ENCODE measurements at places on chromosomes 6 and 20. TPM values are rescaled to one million over a fixed set of nuclear protein-coding genes. Genes with fewer than 3 reads are reported as not detected.

DNA sequence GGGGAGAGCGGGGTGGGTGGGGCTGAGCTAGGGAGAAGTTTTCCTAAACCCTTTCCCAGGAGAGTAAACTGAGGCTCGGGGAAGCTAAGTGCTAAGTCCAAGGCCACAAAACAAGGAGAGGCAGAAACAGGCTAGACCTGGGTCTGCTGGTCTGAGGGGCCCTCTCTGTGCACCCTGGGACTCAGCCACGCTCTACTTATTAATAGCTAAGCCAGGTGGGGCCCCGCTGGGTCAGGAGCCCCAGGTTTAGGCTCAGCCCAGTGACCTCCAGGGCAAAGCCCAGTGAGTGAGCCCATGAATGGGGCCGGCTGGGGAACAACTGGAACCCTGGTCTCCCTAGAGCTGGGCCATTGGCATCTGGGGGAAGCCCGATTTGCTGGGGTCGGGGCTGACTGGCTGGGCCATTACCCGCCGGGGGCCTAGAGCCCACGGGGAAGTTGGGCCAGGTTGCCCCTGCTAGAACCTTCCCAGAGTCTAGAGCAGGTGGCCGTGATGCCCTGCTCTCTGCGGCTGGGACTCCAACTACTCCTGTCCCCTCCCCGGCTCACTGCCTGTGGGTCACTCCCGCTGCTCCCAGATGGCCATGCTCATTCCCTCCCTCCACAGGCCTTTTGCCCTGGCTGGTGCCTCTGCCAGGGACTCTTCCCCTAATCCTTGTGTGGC is 24.1 kb upstream of the NOL4L start:
- H3K27me3 ChIP-seq: peaks cover 30% of the 10 kb centered on the region
- no peak overlapping the region for H3K27ac ChIP-seq
- H3K4me3 ChIP-seq: no peak overlapping the region
- no peaks in the 10 kb centered on the region for H3K36me3 ChIP-seq
- H3K4me1 ChIP-seq: no peaks in the 10 kb centered on the region

DNA sequence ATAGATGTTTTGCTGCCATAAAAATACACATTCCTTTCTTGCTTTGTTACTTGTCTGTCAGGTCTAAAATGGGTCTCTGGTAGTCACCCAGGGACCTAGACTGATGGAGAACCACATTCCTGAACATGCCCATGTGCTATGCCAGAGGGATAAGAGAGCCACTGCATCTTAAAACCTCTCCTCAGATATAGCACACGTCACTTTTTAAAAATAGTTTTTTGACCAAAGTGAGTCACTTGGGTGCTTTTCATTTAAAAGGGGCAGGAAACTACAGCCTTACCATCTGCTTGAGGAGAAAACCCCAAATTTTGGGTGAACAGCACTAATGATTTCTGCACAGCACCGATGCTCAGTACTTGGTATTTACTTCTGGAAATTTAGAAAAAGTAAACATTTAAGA is 197.8 kb downstream of the OGFRL1 start:
- no peak overlapping the region for H3K27ac ChIP-seq
- DNase-seq: no peak
- no peak overlapping the region for H3K4me3 ChIP-seq

Gene HLA-DQB1
- total RNA-seq: 9.4 TPM

Gene BCL2L1
- 120 TPM for total RNA-seq

GRCh38 chr20:17611290-17611539 is 41.3 kb downstream of the DSTN start:
- H3K4me1 ChIP-seq: peaks cover 48% of the 10 kb centered on the region
- peak overlapping the region; percentile 68 for H3K27ac ChIP-seq
- DNase-seq: no peak
- H3K4me3 ChIP-seq: no peak overlapping the region

DNA sequence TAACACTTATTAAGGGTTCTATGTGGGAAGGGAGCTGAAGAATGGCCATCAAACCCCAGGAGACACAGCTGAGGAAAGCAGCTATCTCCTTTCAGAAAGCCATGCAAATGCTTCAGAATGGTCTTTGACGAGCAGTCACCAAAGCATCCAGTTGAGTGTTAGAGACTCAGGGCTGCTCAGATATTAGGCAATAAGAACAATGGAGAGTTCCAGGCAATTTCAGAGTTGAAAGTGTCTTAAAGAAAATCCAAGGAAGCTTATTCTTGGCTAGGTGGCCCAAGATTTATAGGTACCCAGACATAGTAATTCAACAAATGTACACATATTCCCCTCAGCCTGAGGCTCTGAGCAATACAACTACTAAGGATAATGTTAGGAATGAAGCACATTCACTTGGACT is 180.1 kb upstream of the SOX4 start:
- H3K27me3 ChIP-seq: no peaks in the 10 kb centered on the region
- no peak overlapping the region for H3K4me3 ChIP-seq
- no peaks in the 10 kb centered on the region for H3K36me3 ChIP-seq
- H3K4me1 ChIP-seq: no peaks in the 10 kb centered on the region
- no peak for DNase-seq

Gene LGSN
- total RNA-seq: not detected

All from suprapubic skin (tissue), 4 donors.